ENCODE measurements at places on chromosomes 1 and 21. TPM values are rescaled to one million over a fixed set of nuclear protein-coding genes. Genes with fewer than 3 reads are reported as not detected.

DNA sequence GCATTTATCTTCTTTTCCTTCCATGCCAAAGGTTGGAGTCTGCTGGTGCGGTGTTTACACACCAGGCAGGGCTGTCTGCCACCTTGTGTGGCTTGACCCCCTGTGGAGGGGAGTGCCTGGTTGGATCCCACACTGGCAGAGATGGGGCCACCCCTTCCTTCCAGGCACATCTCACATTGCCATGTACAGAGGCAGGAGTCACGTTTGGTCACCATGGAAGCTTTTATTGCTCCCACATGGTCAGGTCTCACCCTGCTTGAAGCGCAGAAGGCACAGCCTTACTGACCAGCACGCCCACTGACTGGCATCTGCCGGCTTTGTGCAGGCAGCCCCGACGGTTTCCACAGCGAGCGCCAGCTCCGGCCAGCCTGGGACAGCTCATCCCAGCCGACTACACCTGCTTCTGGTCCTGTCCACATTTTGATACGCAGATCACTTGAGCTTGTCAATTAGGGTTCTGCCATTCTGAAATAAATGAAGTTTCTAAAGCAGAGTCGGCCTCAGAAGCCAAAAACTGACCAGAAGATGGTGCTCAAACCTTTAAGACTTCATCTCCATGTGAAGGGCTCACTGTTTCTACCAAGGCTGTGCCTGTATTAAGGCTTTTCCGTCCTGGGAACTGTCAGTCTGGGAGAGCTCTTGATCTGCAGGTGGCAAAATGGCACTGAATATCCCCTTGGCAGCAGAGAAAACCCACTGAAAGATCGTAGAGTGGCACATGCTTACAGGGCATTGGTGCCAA, 35.6 kb upstream of the EPHA8 start:
- no peak for DNase-seq

DNA sequence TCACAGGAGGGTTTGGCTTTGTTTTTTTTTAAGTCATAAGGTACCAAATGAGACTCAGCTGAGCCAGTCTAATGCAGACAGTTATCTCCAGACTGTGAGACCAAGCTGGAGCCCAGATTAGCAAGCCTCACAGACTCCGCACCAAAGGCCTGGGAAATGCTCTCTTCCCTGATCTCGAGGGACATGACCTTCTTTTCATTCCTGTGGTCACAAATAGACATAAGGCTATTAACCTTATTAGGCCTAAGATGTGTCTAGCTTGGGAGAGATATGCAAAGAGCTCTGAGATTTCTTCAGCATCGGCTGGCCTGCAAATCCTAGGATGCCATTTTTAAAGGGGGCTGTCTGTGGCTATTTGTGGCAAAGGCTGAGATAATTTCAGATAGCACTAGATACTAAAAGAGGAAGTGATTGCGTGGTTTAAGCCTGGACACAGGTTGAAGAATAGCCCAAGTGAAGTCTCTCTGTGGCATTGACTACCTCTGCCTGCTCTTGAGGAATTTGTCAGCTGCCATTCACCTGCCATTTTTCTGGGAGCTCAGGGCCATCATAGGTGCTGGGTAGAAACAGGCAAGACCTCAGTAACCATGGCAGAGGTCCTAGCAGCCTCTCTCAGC, 301.3 kb downstream of the SIPA1L2 start:
- no peak for DNase-seq

DNA sequence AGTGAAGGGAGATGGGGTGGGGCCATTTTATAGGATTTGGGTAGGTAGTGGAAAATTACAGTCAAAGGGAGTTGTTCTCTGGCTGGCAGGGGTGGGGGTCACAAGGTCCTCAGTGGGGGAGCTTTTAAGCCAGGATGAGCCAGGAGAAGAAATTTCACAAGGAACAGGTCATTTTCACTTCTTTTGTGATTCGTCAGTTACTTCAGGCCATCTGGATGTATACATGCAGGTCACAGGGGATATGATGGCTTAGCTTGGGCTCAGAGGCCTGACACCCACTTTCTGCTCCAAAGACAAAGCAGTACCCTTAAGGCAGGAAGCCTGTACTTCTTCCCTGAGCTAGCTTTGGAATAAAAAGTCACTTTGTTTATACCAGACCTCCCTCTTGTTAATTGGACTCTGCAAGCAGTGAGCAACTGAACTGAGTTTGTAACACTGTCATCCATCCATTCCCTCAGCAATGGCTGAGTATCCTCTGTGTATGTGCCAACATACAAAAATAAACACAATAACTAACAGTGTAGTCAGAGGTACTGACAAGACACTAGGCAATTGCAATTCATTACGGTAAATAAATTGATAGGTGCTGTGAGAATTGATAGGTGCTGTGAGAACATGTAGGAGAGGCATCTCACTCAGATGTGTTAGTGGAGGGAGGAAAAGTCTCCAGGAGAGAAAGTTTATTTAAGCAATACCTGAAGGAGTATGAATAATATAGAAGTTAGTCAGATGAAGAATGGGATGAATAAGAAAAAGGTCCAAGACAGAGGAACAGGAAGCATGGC, 14.7 kb upstream of the RGS2 start:
- no peak for DNase-seq

The GNG4 gene
- total RNA-seq = 3.0 TPM
